ENCODE measurements at places on chromosomes 16 and 17.

DNA sequence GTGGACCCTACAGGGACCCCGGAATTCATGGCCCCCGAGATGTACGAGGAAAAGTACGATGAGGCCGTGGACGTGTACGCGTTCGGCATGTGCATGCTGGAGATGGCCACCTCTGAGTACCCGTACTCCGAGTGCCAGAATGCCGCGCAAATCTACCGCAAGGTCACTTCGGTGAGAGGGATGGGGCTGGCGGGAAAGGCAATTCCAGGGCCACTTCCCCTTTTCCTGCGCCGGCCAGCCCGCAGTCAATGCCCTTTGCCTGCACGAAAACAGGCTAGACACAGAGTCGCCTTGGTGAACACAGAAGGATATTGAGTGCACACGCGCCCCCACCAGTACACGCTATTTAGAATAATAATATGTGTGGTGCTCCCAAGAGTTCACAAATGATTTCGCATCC is 4.0 kb downstream of the WNK4 start:
- DNase-seq: no peak

DNA sequence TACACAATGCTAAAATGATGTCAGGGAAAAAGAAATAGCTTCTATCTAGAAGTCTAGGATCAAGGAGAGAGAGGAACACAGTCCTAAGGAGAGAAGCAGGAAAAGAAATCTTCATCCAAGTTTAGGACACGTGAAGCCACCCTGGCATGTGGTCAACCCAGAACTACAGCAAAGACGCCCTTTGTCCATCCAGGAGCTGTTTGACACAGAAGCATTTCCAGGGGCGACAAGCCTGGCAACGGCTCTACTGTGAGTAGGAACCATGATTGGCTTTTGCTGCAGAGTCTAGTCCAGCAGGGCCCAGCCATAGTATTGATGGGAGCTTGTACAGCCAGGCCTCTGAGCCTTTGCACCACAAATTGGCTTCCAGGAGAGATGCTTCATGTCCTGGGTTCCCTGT is 185.4 kb upstream of the RPL38 start:
- no peak for DNase-seq

DNA sequence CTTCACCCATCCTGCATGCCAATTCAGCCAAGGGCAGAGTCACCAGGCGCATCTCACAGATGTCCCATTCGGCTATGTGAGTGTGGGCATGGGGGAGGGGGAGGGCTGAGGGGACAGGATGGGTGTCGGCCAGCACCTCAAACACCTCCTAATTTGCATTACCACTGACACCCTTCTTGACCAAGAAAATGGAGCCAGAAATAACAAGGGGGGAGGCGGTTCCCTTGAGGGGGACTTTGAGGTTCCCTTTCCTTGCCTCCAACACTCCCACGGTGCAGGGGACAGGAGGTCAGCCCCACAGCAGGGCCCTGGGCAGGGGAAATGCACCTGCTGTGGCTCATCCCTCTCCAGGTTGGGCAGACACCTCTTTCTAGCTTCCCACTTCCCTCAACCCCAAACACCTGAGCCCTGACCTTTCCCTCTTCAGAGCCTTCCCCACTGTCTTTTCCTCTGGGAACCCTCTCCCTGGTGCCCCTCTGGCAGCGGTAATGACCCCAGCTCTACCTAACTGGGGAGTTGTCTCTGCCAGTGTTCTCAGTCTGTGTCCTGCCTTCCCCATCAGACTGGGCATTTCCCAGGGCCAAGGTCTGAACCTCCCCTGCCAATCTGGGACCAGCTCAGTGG is 18.2 kb upstream of the TBX21 start:
- DNase-seq: no peak

DNA sequence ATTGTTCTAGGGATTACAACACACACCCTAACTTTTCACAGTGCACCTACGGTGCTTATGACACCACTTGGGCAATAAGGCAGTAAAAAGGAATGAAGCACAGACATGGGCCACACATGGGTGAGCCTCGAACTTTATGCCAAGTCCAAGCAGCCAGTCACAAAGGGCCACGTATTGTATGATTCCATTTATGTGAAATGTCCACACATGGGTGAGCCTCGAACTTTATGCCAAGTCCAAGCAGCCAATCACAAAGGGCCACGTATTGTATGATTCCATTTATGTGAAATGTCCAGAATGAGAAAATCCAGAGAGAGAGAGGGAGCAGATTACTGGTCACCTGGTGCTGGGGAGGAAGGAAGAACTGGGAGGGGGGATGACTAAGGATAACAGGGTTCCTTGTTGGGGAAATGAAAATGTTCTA is 22.2 kb downstream of the RMI2 start:
- DNase-seq: no peak
